NCI-H2227 treated with DMSO at 0.1 percent for 48 hours (cell line): ENCODE measurements at places on chromosomes 5 and 9.

- DNase-seq, result no peak
These were observed 531 bp downstream of the ABO start for GRCh38 chr9:133274236-133275104.

- no peak for DNase-seq
These were observed 35.0 kb upstream of the NCS1 start for GRCh38 chr9:130137081-130137640.

GRCh38 chr9:128178806-128179431, 12.5 kb downstream of the CIZ1 start:
- DNase-seq, result no peak

DNA sequence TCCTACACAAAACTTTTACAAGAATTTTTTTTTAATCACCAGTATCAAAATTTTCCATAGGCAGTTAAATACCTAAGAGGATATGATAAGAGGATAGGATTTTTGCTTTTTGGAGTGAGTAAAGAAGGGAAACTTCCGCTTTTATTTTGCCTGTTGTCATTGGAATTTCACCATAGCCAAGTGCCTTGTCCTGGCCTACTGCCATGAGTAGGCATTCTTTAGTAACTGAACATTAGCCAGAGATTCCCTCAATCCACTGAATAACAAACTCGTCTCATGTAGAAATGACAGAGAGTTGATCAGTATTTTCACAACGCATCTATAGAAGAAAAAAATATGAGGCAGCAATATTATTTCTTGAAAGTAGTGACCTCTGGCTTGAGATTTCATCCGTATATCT, 289.6 kb upstream of the ADAMTSL1 start:
- no peak for DNase-seq

- DNase-seq, result peak; percentile 13
These were observed 593 bp downstream of the BRD3OS start for GRCh38 chr9:134025606-134026541.

- DNase-seq, result no peak
These were observed 671.0 kb downstream of the DMRTA1 start for GRCh38 chr9:23117616-23118015.

GRCh38 chr5:126137891-126138280, 285.3 kb upstream of the GRAMD2B start:
- DNase-seq, result no peak
